ENCODE measurements at places on chromosomes 1 and 21.

DNA sequence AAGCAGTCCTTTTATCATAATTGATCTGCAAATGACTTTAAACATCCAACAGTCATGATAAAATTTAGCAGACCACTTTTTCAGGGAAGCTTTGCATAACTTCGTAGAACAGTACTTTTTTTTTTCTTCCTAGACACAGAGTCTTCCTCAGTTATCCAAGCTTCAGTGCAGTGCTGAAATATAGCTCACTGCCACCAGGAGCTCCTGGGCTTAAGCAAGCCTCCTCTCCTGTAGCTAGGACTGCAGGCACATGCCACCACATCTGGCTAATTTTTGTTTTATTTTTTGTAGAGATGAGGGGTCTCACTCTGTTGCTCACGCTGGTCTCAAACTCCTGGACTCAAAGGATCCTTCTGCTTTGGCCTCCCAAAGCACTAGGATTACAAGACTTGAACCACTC lies 3.8 kb downstream of the F13B start:
- DNase-seq = no peak

DNA sequence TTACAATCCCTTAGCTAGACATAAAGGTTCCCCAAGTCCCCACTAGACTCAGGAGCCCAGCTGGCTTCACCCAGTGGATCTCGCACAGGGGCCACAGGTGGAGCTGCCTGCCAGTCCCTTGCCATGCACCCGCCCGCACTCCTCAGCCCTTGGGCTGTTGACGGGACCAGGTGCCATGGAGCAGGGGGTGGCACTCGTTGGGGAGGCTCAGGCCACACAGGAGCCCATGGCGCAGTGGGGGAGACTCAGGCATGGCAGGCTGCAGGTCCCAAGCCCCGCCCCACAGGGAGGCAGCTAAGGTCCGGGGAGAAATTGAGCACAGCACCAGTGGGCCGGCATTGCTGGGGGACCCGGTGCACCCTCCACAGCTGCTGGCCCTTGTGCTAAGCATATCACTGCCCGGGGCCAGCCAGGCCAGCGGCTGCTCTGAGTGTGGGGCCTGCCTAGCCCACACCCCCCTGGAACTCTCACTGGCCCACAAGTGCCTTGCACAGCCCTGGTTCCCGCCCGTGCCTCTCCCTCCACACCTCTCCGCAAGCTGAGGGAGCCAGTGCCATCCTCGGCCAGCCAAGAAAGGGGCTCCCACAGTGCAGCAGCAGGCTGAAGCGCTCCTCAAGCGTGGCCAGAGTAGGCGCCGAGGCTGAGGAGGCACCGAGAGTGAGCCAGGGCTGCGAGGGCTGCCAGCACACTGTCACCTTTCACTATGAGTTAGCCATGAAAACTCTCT lies 117.8 kb downstream of the LIPI start:
- DNase-seq = no peak

- DNase-seq = no peak
Observed at GRCh38 chr1:230713915-230714764, at the start of gene AGT. Gene AGT, minus strand, starts transcription at chr1:230714122. Its CDS starts 3,299 bp downstream, at chr1:230710823.

- no peak for DNase-seq
Observed at GRCh38 chr1:232687728-232688127, 57.8 kb upstream of the SIPA1L2 start.

DNA sequence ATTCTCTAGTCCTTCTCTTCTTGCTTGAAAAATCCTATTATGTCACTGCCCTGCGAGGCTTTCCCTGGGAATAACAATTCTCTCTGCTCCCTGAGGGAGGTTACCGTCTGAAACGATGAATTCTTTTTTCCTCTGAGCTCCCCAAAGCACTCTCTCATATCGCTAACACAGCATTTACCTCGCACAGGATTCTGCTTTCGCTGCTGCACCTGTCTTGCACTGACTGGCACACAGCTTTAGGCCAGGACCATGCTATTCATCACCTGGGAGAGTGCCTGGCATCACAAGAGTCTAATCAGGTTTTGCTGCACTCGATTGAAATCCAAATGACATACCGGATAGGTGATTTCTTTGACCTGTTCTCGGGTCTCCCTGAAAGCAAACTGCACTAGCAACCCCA lies 52.8 kb upstream of the GNG4 start:
- no peak for DNase-seq

DNA sequence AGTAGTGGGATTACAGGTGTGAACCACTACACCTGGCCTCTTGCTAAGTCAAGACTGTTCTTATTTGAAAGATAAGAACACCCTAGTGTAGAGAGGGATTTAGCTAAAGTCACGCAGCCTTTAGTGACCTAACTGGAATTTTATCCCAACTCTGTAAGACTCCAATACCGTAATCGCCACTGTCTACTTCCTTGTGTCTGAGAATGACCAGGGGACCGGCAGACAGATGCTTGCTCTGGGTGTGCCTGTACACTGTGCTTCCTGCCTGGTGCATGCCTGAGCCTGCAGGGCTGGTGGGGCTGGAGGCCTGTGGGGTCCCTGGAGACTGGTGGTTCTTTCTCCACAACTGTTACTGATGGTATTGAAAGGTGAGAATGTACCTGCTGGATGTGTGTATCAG lies 15.3 kb downstream of the MFSD2A start:
- DNase-seq = no peak

GRCh38 chr1:36400825-36401601 lies 3.3 kb upstream of the LSM10 start:
- DNase-seq = no peak

DNA sequence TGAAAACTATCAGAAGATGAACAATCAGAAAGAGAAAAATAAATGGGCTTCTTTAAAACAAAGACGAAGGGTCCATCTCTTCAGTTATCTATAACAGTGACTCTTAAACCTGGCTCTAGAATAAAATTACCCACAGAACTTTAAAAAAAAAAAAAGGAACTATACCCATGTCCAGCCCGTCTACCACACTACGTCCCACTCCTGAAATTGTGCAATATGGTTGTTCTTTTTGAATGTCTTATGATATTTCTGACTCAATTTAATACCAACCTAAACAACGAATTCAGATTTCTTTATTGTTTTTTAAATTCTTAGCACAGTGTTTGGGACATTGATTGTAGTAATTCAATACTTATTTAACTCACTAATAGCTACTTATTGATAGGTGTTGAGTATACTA lies 246.3 kb downstream of the DPYD start:
- DNase-seq = no peak

- no peak for DNase-seq
Observed at GRCh38 chr1:95217371-95217770, 16.6 kb upstream of the RWDD3 start.

GRCh38 chr1:183414365-183414764 lies 3.8 kb downstream of the NMNAT2 start:
- no peak for DNase-seq

GRCh38 chr1:197814306-197814705 lies 39.0 kb upstream of the DENND1B start:
- no peak for DNase-seq

- DNase-seq = no peak
Observed at GRCh38 chr1:93614541-93614940, 67.1 kb downstream of the BCAR3 start.

DNA sequence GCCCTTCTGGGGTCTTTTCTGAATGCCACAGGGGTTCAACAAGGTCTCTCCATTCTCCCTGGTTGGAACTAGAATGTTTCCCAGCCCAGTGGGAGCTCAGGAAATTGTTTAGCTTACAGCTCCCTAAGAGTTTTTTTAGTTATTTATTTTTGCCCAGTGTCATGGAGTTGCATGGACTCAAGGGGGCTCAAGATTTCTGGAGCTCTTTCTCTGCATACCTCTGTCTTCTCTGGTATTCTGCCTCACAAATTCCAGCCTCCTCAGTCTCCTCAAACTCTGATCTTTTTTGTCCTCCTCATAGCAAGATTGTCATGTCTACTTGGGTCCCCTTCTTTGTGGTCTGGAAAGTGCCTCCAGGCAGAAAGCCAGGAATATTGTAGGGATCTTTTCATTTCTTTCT lies 15.9 kb upstream of the PPP2R5A start:
- DNase-seq = no peak

GRCh38 chr1:207754974-207755700 lies 3.3 kb downstream of the CD46 start:
- DNase-seq = no peak

GRCh38 chr1:213256438-213257087 lies 205.5 kb downstream of the RPS6KC1 start:
- no peak for DNase-seq

DNA sequence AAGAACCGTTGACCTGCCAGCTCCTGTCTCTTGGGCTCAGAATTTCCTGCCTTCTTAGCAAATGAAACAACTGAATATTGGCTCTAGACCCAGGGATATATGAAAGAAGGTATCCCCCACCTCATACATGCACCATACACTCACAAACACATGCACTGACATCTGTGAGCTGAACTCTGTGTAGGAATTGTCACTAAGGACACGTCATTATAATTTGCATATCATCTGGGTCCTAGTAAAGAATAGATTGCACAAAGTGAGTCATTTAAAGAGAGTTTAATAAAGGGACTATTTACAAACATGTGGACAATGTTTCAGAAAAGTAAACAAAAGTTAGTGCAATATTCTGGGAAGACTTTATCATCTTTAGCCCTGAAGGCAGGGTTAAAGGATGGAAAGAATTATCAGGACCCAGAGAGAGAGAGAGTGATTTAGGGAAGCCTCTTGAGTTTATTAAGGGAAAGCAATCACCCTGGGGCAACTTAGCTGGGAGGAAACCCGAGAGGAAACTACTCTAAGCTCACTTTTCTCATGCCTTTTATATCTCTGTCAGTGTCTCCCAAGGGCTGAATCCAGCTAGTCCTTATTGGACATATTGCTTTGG lies 74.1 kb upstream of the PLA2G4A start:
- no peak for DNase-seq

DNA sequence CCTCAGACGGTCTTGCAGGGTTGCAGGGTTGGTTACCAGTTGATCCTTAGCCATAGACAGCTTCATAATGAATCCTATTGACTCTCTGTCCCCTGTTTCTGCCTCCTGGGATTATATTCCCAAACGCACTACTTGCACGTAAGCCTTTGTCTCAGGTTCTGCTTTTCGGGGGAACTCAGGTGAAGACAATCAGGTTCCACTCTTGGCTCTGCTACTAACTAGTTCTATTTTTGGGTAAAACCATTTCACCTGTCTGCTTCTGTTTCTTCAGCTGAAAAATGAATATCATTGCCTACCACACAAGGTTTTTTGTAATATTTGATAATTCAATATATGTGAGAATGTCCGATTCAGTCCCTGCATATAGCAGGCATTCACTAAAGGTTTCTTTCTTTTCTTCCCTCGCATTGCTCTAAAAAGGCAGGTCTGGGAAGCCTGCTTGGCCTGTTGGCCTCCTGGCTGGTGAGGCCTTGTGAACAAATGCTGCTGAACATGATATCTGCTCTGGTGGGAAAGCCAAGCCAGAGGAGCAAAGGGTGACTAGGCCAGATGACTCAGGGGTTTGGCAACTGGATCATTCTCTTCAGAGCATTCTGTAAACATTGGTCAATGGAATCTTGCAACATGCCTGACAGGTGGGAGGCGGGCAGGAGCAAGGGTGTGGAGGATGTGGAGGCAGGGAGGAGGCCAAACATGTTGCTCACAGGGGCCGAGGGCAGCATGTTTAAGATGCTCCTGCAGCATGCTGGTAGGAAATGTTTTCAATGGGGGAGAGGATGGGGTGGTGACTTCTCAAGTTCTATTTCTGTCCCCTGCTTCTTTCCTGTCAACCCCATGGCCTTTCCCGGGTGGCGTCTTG lies 23.8 kb downstream of the IER5 start:
- no peak for DNase-seq

GRCh38 chr21:42835211-42835610 lies 44.1 kb downstream of the WDR4 start:
- DNase-seq = no peak

DNA sequence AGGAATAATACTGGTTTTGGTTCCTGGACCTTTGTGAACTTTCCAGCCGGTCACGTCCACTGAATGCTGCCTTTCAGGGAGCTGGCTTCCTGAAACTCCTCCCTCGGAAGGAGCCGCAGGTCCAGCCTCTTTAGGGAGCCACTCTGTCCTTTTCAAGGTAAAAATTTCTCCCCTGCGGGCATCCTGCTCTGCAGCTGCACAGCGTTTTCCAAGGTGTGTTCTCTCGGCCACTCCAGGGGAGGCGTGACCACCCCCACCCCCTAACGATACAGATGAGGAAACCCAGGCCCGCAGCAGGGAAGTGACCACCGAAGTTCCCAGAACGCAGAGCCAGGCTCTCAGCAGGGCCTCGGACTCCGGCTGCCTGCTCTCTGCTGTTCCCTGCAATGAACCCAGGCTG lies 21.5 kb downstream of the PADI2 start:
- DNase-seq = no peak

GRCh38 chr1:238384381-238384780 lies 493.7 kb upstream of the ZP4 start:
- DNase-seq = no peak

GRCh38 chr1:176884286-176884685 lies 280.2 kb downstream of the ASTN1 start:
- no peak for DNase-seq

- DNase-seq = no peak
Observed at GRCh38 chr1:81550753-81551152, 250.0 kb upstream of the ADGRL2 start.

DNA sequence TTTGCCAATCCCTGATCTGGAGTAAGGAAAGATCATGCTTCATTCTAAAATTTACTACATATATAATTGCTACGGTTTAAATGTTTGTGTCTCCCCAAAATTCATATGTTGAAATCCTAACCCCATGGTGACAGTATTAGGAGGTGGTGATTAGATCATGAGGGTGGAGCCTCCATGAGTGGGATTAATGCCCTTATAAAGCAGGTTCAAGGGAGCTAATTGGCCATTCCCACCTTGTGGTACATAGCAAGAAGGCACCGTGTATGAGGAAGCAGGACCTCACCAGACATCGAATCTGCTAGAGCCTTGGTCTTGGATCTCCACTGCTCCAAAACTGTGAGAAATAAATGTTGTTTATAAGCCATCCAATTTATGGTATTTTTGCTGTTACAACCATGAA lies 55.5 kb downstream of the GADD45A start:
- no peak for DNase-seq

- no peak for DNase-seq
Observed at GRCh38 chr1:244350027-244350426, 101.7 kb downstream of the ADSS2 start.

Measured in NAMALWA (cell line).